NCI-H2029 (cell line): ENCODE measurements at places on chromosomes 3 and 15.
A peak's percentile ranks its signal among the peaks of the same experiment; 100 is the strongest.

DNA sequence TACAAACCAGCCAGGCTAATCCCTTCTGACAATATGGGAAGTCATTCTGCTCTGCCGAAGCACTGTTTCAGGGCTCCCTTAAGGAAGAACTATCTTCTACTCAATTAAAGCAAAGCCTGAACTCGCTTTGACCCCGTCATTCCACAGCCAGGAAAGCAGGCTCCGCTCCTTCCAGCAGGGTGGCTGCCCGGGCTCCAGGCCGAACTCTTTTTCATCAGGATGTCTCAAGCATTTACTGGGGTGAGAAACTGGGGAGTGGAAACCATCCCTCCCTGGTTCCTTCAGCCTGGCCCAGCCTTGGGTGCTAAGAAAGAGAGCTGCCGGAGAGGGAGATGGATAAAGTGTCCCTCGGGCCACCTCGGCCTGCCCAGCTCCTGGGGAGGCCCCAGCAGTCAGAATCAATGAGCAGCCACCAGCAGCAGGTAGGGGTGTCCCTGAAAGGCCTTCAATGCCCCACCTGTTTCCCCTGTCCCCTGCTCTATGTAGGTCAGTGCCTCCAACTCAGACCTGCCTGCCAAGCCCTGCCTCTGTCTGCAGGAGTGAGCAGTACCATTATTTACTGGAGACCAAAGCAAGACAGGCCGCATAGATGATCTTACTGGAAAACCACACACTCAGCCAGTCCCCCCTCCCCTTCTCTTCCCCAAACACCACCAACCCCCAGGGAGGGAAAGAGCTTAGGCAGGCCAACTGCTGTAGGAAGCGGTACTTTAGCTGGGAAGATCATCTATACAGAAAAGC lies 225.6 kb upstream of the TLE3 start:
- DNase-seq, result no peak

DNA sequence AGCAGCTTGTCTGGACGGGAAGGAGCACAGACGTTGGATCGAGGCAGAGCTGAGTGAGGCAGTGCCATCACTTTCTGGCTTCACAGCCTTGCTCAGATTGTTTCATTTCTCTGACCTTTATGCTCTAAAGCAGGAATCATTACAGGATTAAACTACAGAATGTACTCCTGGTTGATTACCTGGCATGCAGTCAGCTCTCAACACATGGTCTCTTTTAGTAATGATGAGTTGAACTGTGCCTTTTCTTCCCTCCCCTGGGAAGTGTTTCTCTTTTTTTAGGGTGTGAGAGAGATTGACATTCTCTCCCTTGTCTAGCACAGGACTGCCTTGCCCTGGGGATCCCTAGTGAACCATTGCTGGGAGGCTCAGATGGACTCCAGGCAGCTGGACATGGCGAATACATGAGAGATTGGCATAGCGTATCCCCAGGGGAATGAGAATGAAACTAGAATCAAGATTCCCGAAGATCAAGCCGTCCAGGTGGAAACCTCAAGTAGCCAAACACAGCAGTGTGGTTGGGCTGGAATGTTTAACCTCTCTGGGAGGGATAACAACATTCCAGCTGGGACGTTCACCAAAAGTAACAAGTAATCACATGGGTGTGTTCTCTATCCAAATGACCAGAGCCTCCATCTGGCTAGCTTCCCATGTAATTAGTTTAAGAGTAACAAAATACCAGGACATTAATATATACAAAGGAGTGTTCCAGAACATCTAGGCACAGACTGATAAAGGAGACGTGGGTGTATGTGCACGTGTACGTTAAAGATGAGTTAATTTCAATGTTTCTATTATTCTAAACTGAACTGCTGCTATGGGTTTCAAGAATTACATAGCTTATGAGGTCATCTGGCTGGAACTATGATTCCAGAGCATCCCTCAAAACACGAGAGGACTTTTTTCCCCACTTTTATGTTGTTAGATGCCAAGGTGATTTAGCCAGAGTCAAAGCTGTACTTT lies 118.6 kb upstream of the NR2E3 start:
- DNase-seq, result no peak

GRCh38 chr3:195086341-195086740 lies 184.6 kb downstream of the XXYLT1 start:
- no peak for DNase-seq

- DNase-seq, result no peak
These were observed 79.3 kb downstream of the CGGBP1 start for GRCh38 chr3:87979527-87979926.

DNA sequence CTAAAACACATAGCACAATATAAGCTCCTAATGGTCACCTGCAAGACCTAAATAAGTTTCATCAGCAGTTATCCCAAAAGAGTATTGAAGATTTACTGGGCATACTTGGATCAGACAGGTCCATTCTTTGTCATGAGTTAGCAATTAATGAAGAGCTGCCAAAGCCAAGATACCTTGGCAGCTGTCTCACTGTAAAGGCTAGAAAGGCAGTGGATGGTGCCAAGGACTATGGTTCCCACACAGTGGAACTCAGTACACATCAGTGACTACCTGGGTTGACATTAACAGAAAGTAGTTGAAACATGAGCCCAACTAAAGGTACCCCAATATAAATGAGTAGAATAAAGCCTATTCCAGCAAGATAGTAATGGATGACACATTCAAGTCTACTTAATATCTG lies 41.1 kb upstream of the TMCO5A start:
- no peak for DNase-seq

DNA sequence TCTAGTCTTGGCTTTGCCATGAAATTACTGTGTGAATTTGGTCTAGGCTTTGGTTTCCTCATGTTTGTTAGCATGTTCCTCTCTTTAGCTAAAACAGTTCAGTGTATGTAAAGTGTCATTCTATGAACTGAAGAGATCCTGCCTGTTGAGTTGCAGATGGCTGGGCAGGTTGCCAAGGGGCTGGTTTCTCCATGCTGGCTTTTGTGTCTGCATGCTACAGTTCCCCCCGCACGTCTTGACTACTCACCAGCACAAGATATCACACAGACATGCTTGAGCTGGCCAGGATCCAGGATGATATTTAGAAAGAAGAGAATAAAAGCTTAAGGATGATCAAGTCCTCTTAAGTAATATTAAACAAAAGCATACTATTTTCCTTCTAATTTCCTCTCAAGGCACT lies 90.2 kb downstream of the CERS3 start:
- peak; percentile 63 for DNase-seq

DNA sequence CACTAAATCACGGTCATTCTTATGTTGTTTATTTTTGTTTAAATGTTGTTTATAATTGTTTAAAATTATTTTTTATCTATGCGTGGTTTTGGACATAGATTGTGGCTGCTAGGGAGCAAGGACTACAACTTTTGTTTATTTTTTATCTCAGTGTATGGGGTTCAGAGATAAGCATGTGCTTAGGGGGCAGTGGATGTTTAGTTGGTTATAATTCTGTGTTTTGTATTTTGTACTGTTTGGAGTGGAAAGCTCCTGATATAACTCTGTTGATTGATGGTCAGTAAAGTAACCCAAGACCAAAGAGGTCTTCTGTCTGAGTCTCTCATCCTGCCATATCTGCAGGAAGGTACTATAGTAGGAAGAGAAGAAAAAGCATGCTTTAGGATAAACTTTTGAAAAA lies 36.5 kb upstream of the NPHP3 start:
- no peak for DNase-seq
